ENCODE measurements at places on chromosomes 4 and X.

GRCh38 chr4:41475402-41475801 lies 62.6 kb upstream of the LIMCH1 start:
- no peak for DNase-seq

- no peak for DNase-seq
Observed at GRCh38 chr4:116132946-116133345, 952.4 kb downstream of the TRAM1L1 start.

DNA sequence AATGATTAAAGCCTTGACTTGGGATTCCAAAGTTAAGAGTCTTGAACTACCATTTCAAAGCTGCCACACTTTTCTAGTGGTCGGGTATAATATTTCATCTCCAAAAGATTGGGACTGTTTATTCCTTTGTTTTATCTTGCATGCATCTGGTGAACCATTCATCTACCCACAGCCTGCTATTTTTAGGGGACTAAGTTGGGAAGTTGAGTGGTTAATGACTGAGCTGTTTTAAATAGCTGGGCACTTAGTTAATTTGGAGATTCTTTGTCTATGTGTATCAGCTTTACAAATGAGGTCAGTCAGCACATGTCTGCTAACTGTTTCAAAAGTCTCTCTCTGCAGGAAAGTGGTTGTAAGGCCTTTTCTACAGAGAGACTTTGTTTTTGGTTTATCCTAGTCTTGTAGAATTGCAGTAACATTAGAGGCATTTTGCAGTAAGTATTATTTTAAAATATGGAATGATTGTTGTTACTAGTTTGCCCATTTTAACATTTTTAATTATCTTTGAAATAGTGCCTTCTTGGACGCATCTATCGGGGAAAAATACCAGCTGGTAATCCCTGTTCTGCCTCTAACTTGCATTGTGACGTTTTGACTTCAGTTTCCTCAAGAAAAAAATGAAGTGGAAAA lies 8.2 kb downstream of the BMP2K start:
- no peak for DNase-seq

DNA sequence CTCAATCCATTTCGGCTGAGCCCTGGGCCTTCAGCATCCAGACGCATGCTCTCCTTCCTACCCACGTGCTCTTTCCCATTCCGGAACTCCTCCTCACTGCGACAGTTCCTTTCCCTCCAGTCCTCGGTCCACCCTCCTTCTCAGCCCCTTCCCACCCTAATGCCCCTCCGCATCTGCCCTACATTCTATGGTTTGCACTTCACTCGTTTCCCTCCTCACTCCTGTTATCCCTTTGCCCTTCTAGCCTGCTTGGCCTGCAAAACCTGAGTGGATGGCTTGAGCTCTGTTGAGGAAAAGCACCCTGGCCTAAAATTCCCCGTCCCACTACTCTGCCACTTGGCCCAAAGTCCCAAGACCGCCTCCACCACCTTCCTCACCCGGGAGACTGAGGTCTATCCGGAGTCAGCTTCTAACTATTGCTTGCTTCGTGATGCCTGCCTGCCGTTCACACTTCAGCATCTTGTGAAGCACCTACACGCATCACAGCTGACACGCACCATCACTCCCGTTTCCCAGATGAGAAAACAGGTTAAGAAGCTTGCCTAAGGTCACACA lies 38.6 kb downstream of the MAP7D3 start:
- DNase-seq: no peak

DNA sequence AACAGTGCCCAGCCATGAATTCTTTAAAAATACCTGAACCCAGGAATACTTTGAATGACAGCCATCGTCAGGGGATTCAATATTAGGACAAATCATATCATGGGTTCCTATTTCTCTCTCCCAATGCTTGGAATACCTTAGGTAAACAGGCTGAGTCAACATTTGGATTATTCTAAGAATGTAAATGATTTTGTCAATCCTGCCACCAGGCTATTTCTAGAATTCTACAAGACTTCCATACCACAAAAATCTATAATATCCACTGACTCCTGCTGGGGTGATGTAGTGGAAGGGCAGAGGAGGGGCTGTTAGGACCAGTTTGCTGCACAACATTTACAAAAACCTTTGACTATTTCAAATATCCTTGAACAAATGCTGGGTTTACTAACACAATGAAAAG lies 65.2 kb downstream of the IGFBP7 start:
- DNase-seq: no peak

DNA sequence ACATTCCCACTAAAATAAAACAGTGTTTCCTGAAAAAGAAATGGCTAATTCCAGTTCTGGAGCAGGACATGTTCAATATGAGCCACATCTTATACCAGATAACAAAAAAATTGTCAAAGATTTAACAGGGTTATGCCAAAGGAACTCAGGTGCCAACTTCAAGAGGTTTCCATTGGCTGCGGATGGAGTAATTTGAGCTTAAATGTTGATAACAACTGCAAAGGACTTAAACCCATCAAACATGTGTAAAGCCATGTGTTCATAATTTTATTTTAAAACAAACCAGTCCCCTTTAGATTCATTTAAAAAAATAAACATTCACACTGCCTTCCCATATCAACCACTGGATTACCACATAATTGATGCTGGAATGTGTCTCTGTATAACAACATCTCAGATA lies 156.4 kb upstream of the PCDH18 start:
- no peak for DNase-seq

GRCh38 chr4:4643306-4643705 lies 101.5 kb upstream of the STX18 start:
- DNase-seq: no peak

- DNase-seq: no peak
Observed at GRCh38 chrX:149803458-149804062, 21.8 kb downstream of the MAGEA9 start.

- no peak for DNase-seq
Observed at GRCh38 chrX:51053741-51054140, 143.2 kb downstream of the BMP15 start.

- no peak for DNase-seq
Observed at GRCh38 chr4:2761035-2761923, 5.1 kb upstream of the TNIP2 start.

DNA sequence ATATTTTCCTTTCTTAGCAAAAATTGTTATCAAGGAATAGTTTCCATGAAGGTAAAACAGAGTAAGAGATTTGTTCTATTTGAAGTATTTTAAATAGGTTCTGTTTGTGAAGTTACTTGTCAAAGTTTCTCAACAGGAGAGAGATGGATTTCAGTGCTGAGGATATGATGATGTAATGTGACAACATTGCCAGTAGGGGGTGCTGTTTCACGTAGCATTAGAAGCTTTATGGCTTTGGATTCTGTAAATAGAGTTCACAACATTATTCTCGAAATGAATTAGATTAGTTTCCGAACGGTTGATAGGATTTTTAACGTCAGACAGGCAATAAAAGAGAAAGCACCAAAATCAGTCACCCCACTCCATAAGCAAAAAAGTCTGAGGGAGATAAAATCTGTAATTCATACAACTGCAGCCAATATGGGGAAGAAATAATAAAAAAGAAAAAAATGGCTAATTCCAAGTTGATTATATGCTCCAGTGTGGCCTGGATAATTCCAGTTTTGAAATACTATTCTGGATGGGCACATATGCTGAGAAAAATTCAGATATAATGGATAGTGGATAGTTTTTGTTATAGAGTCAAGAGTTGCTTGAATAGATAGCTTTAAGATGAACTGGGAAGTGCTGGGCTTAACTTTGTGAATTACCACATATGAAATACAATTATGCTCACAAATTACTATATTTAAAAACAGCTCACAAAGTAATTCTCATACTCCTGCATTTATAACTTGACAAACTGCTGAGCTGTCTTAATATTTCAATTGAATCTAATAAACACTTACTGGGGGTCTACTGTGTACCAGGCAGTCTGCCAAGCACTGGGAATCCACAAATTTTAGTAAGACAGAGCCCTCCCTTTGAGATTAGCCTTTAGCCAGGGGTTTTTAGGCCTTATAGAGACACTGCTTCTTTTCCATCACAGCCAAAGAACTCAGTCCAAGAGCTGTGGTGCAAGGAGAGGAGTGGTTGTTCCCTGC lies 109.1 kb downstream of the GPAT3 start:
- peak; percentile 54 for DNase-seq

DNA sequence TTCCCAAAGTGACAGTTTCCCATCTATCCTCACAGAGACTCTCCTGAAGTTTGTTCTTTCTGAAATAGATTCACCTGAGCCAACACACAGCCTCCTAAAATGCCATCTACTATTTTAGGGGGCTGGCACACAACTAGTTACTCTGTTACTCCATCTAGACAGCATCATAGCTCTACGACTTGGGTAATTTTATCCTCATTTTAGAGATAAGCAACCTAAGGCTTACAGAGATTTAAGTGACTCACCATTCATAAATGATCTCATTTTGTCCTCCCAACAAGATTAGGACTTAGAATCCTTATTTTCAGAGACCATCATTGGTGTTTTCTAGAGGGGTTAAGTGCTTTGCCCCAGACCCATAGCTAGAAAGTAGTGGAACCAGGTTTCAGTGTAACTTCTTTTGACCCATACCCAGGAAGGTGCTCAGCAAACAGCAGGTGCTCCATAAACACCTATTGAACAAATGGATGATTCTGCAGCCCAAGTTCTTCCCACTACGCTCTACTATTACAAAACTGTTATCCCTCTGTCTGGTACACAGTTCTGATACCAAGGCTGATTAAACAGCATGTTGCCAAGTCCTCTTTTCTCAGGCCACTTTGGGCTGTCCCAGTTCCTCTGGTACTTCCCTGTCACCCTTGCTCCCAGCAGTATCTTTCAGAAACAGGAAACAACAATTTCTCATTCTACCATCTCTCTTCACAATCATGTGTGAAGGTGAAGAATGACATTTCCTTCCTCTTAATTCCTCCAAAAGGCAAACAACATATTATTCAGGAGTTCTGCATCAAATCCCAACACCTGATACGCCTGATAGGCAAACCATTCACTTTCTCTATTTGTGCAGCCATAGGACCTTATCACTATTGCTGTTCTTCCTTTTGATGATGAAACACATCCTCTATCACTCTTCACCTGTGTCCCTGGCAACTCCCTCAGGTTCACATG lies 304.7 kb upstream of the TAPT1 start:
- no peak for DNase-seq

DNA sequence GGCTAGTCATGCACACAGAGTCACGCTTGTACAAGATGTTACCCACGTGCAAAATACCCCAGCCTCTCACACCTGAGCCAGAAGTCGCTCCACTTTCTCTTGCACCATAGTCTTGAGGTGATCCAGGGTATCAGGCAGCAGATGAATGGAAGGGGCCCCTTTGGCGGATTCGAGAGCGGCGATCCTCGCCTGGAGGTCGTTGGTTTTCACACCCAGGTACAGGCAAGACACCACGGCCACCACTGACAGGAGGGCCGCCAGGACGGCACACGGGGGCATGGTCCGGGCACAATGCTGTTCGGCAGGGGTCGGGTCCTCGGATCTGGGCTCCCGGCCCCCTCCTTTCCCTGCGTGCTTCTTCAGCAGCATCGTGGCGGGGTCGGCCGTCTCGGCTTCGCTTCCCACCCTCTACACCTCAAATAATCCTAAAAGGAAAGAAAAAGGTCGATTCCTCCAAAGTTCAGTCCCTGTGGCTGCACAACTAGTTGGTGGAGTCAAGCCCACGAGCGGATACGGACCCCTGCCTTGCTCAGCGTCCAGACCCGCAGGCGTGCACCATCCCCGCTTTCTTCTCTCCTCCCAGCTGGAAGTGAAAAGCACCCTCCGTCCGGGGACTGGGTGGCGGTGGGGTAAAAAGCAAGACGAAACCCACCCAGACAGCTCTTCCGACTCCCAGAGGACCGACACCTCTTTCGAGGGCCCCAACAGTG lies 652 bp downstream of the COL25A1 start:
- no peak for DNase-seq

DNA sequence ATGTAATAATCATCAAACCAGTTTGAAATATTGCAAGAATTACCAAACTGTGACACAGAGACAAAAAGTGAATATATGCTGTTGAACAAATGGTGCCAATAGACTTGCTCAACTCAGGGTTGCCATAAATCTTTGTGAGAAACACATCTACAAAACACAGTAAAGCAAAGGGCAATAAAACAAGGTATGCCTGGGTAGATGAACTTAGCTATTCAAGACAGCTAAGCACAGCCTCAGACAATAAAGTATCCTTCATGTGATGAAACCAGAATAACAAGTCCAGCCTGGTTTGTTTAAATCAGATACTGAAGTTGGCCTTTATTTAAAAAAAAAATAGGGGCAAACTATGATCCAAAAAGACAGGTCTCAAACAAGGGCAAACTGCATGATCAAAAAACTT lies 19.2 kb downstream of the LAMTOR3 start:
- no peak for DNase-seq

GRCh38 chr4:48429709-48430474 lies 53.3 kb upstream of the SLC10A4 start:
- no peak for DNase-seq

DNA sequence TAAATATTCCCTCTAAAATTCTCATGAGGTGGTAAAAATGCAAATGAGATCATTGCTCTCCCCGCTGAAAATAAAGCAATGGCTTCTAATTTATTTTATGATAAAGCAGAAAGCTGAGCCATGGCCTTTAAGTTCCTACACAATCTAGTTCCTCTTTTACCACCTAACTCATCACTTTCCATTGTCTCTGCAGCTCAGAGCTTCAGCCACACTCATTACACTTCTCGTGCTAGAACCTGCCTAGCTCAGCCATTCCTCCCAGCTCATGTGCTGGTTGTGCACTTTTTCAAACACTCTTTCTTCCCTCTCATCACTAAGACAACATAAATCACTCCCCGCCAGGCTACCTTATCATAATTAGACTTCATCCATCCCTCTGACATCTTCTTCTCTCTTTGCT lies 1112.1 kb upstream of the PRKX start:
- no peak for DNase-seq

- peak; percentile 62 for DNase-seq
Observed at GRCh38 chr4:150578745-150579501, 3.0 kb upstream of the MAB21L2 start.

- no peak for DNase-seq
Observed at GRCh38 chr4:65083076-65083475, 587.2 kb downstream of the EPHA5 start.

DNA sequence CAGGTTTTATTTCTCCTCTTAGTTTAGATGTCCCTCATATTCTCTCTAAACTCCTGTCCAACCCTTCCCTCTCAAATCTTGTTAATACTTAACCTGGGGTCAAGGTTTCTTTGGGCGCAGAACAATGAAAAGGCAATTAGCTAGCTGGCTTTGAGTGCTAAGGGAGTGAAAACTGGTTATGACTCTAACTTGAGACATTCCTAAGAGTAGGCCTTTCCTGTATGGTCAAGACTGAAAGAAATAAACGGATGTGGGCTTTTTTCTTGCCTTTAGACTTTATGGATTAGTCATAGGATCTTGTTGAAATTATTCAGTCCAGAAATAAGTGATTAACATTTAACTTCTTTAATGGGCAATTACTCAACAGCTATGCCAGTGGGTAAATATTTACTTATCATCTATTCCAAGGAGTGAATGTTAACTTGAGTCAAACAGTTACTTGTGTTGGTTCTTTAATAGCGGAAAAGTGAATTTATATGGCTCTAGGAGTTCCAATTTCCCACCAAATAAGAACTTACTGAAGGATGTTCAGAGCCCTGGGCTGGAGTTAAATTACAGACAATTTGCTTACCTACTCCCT lies 141.7 kb upstream of the SCML1 start:
- no peak for DNase-seq

Measured in NCI-H1092 treated with DMSO at 0.1 percent for 48 hours (cell line).